Activated gamma-delta T cell (primary cell): ENCODE measurements at places on chromosomes 2 and 18.

DNA sequence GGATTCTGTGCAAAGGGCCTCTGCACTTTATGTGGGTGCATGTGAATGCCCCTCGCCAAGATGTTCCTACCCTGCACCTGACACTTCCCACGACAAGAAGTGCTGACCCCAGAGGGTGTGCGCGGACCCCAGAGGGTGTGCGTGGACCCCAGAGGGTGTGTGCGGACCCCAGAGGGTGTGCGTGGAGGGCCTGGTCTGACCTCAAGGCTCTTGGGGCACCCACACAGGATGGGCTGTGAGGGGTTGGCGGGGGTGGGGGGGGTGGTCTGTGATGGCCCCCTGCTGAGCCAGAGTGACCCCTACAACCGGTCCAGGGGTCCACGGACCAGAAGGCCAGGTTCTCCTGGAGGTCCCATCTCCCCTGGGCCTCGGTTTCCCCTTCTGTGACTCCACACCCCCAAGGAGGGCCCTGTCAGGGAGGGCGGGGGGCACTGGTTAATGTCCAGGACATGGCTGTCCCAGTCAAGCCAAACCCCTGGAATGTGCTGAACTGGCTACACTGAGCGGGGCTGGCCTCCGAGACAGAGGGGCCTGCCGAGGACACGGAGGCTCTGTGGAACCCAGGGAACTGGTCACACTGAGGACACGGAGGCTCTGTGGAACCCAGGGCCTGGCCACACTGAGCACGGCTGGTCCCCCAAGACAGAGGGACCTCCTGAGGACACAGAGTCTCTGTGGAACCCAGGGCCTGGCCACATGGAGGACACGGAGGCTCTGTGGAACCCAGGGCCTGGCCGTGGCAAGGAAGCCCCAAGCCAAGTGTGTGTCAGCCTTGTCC lies 3.1 kb downstream of the NEU4 start:
- DNase-seq, result no peak

- no peak for DNase-seq
These were observed 215.5 kb downstream of the TRIB2 start for GRCh38 chr2:12932192-12932591.

- no peak for DNase-seq
These were observed 325.4 kb downstream of the ZEB2 start for GRCh38 chr2:144194326-144195071.

- DNase-seq, result no peak
These were observed 116.5 kb downstream of the ATP9B start for GRCh38 chr18:79185648-79186047.

DNA sequence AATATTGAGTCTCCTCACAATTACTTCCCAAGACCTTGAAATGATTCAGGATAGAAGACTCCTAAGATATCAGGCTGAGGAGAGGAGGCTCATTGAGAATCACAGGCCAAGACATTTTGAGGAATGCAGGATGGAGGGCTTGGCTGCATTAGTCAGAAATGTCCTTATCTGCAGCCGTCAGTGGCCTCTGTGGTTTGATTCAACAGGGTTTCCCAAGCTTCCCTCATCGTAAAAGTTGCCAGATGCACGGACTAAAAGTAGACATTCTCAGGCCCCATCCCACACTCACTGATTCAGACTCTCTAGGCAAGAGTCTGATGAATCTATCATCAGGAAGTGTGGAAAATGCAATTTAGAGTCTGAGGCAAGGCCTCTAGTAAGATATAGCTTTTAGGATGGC lies 34.0 kb upstream of the TMEM178A start:
- no peak for DNase-seq

DNA sequence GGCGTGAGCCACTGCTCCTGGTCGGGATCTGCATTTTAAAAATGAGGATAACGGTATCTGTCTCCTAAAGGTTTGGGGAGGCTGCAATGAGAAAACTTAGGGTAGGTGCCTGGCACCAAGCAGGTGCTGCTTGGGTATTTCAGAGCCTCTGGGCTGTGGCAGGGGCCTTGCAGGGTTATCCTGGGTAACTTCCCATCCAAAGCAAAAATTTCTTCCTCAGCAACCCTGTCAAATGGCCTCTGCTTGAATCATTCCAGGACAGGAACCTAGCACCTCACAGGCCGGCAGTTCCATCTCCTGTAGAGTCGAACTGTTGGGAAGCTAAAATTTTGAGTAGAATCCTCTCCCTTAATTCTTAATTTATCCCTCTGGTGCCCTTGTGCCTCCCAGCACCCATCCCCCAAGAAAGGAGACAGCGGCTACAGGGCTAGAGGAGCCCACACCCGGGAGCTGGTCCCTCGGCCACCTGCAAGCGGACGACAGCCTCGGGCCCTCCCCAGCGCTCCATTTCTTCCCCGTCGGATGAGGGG lies 868 bp downstream of the CGREF1 start:
- no peak for DNase-seq

GRCh38 chr18:79611040-79611681 lies 68.4 kb upstream of the CTDP1 start:
- no peak for DNase-seq

DNA sequence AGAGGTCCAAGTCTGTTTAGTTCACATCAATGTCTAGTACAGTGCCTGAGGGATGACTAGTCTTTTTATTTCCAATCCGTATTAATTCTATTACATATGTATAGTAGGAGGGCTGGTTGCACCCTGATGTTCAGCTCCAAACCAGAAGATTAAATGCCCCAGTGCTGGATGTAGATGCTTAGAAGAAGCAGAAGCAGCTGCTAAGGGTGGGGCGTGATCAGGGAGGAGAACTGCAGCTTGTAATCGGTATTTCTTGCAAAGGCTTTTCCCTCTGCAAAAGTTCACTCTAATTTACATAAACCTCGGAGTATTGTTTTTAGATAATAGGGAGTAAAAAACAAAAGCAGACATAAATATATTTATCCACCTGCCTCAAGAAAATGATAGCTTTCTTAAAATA lies 145.3 kb upstream of the ITGA4 start:
- no peak for DNase-seq

GRCh38 chr2:39435741-39436591 lies 1.1 kb downstream of the MAP4K3 start:
- no peak for DNase-seq

- DNase-seq, result no peak
These were observed 1045.8 kb downstream of the CNTNAP5 start for GRCh38 chr2:125070726-125071505.

DNA sequence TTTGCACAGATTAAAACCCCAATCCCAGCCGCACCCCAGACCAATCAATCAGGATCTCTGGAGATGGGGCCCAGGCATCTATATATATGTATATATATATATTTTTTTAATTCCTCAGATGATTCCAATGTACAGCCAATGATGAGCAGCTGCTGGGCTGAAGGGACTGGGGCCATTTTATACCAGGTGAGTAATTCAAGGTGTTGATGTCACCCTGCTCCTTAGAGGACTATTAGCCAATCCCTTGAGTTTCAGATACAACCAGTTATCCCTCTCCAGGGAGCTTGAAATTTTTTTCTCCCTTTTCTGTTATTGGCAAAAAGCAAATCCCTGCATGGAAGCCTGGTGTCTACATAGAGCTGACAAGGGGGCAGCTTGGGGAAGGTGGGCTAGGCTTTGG lies 59.8 kb downstream of the MCFD2 start:
- DNase-seq, result no peak

- no peak for DNase-seq
These were observed 9.9 kb downstream of the TMBIM1 start for GRCh38 chr2:218282173-218282991.

- no peak for DNase-seq
These were observed 11.4 kb upstream of the ALPI start for GRCh38 chr2:232444409-232445148.

- DNase-seq, result no peak
These were observed 109.7 kb downstream of the B3GNT2 start for GRCh38 chr2:62305421-62306176.

DNA sequence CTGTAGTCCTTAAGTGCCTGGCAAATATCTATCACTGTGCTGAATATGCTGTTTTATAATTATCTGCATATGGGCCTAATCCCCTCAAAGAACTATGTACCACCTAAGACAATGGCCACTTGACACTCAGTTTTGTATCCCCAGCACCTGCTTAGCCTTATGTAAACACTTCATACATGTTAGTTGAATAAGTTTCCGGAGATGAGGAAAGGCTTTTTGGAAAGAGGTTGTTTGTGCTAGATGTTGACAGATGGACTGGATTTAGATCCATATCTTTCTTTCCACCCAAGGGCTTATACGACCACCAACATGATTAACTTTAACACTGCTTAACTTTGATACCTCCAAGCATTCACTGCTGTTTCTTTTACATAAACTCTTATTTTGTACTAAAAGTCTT lies 63.3 kb downstream of the FAM228A start:
- DNase-seq, result no peak

DNA sequence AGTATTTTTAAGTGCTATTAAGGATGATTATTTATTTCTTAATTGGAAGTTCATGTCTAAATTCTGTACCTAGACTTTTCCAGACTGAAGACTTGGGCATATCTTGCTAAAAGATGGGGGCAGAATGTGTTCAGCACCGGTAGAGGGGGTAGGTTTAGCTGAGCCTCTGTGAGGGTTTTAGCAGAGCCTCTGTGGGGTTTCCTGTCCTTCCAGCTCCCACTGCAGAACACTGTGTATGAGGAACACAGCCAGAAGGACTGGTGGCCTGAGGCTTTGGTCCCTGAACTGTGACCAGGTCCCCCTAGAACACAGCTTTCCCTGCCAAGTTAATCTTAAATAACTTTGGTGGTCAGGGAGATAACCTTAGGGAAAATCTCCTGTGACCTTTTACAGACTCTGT lies 123.4 kb upstream of the EPC2 start:
- no peak for DNase-seq

DNA sequence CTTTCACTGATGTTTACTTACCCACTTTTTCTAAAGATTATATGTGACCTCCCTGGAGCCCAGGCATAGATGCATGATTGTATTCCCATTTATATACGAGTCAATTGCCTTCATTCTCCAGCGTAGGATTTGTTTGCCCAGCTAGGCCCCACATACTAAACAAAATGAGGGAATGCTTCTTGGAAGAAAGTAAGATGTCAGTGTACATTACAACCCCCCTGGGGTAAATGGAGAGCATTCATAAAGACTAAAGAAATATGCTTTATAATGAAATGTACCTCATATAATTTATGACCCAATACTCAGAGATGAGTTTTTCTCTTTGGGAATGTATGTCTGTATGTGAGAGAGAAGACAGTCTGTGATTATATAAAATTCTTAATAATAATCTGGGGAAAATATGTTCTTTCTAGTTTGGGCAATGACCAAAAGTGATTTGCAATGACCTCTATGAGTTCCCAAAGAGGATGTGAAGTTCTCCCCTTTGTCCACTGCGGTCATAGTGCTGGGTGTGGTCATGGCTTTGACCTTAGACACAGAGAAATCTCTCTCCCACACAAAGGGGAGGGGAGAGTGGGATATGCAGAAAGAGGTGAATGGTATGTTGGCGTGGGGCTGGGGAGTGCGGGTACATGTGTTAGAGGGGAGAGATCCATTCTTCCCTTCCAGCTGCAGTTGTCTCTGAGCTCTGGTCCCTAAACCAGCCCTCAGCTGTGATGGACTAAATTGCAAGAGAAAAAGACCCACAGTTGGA lies 175.6 kb downstream of the EN1 start:
- no peak for DNase-seq

GRCh38 chr2:218238887-218239286 lies 21.9 kb downstream of the ARPC2 start:
- DNase-seq, result no peak
